ENCODE measurements at places on chromosomes 13 and 19.

DNA sequence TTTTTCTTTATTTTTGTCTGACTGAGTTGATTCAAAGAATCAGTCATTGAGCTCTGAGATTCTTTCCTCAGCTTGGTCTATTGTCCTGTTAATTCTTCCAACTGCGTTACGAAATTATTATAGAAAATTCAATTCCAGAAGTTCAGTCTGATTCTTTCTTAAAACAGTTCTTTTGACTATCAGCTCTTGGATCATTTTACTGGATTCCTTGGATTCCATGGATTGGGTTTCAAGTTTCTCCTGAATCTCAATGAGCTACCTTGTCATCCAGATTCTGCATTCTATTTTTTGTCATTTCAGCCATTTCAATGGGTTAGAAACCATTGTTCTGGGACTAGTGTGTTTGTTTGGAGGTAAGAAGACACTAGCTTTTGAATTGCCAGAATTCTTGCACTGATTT, 169.3 kb downstream of the PCDH20 start:
- no peak overlapping the region for H3K4me3 ChIP-seq
- H3K4me1 ChIP-seq: no peaks in the 10 kb centered on the region
- no peak overlapping the region for H3K27ac ChIP-seq

GRCh38 chr13:93673885-93674284, 447.3 kb downstream of the GPC6 start:
- H3K27me3 ChIP-seq: no peaks in the 10 kb centered on the region
- H3K4me3 ChIP-seq: no peak overlapping the region
- DNase-seq: no peak
- H3K27ac ChIP-seq: no peak overlapping the region

GRCh38 chr19:8041531-8041931, 11.0 kb upstream of the CCL25 start:
- H3K4me3 ChIP-seq: no peak overlapping the region
- no peaks in the 10 kb centered on the region for H3K36me3 ChIP-seq
- H3K27me3 ChIP-seq: no peaks in the 10 kb centered on the region
- no peak for DNase-seq

- H3K36me3 ChIP-seq: no peaks in the 10 kb centered on the region
- H3K4me1 ChIP-seq: no peaks in the 10 kb centered on the region
- no peak overlapping the region for H3K27ac ChIP-seq
- no peak overlapping the region for H3K4me3 ChIP-seq
- no peaks in the 10 kb centered on the region for H3K27me3 ChIP-seq
Observed at GRCh38 chr13:110023729-110024644, 237.6 kb upstream of the IRS2 start.

DNA sequence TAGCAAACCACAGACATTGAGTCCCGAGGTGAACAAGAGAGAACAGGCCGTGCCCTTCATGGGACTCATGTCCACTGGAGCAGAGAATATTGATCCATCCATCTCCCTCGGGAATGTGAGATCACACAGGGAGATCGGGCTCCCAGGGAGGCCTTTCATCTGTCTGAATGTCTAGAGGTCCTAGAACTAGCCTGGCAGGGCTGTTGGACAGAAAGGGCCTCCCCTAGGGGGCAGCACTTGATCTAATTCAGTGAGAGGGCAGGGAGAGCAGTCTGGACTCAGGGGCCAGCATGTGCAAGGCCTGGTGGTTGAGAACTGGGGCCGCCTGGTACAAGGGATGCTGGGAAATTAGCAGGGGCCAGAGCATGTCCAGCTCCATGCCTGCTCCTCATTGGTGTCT, 4.3 kb downstream of the RUVBL2 start:
- H3K4me1 ChIP-seq: no peaks in the 10 kb centered on the region
- H3K27ac ChIP-seq: no peak overlapping the region
- peaks cover 7% of the 10 kb centered on the region for H3K36me3 ChIP-seq
- no peaks in the 10 kb centered on the region for H3K27me3 ChIP-seq
- DNase-seq: peak; percentile 86

DNA sequence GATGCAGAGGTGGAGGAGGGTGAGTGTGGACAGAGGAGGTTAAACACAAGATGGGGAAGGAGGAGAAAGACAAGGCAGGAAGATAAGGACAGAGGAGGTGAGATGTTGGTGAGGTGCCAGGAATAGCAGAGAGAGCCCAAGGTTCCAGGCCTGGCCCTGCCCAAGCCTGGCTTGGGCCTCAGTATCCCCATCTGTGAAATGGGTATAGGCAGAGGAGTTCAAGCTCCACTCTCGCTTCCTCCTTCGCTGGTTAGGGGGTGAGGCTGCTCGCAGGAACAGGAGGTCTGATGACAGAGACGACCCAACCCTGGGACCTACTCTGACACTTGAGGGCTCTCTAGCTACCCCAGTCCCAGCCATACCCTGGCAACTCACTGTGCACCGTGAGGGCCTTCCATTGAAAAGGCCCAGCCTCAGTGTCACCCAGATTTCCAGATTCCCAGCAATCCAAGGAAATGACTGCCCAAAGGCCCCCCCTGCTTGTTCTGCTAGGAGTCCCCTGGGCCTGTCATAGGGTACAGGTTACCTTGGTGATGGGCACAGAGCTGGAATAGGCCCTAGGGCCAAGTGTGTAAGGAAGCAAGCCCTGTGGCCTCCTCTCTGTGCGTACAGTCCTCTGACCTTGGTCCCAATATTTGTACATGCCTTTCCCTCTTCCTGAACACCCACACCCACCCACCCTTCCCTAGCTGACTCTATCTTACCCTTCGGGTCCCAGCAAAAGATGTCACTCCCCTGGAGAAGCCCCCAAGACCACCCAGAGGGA, 8.6 kb upstream of the ANGPTL8 start:
- peak; percentile 13 for DNase-seq
- H3K4me1 ChIP-seq: no peaks in the 10 kb centered on the region
- no peak overlapping the region for H3K27ac ChIP-seq
- no peak overlapping the region for H3K4me3 ChIP-seq
- no peaks in the 10 kb centered on the region for H3K27me3 ChIP-seq
- peaks cover 9% of the 10 kb centered on the region for H3K36me3 ChIP-seq

GRCh38 chr19:52535771-52536447, 8.4 kb downstream of the ZNF808 start:
- no peaks in the 10 kb centered on the region for H3K36me3 ChIP-seq
- no peaks in the 10 kb centered on the region for H3K4me1 ChIP-seq
- no peaks in the 10 kb centered on the region for H3K27me3 ChIP-seq
- DNase-seq: peak; percentile 93
- H3K4me3 ChIP-seq: peak overlapping the region; percentile 83

DNA sequence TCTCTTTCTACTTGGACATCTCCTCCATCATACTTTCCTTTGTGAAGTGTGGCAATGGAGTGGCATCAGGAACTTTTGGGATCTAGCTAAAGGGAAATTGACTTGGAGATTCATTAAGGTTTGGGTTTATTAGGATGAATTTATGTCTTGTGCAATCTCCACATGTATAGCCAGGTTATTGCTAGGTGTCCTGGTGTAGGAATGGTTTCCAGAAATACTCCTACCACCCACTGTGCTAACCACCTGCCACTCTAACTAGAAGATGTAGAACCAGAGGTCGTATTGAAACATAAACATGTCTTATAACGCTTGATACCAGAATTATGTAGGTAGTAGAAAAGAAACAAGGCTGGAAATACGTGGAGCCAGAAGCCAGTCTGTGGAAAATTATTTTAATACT, 38.1 kb upstream of the MED4 start:
- no peak for DNase-seq
- no peaks in the 10 kb centered on the region for H3K27me3 ChIP-seq
- H3K36me3 ChIP-seq: no peaks in the 10 kb centered on the region
- no peak overlapping the region for H3K27ac ChIP-seq
